Cardiac muscle cell (in vitro differentiated cells and primary cell): ENCODE measurements at places on chromosomes 12 and 14. TPM values are rescaled to one million over a fixed set of nuclear protein-coding genes. Genes with fewer than 3 reads are reported as not detected.

DNA sequence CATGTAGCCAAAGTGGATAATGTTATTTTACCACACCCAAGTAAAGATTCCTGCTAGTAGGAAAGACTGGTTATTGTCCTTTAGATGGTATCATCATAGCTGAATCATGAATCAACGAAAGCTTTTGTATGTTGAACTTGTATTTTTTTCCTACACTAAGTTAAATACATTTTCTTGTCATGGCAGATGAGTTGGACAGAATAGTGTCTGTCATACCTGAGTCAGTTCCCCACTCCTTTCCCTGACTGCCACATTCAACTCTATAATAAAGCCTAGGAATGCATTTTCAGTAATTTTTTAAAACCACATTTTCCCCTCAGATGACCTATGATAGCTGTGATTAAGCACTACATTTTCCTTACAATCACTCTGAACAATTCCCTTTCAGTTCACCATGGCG, 9.3 kb upstream of the PTHLH start:
- H3K36me3 ChIP-seq = no peaks in the 10 kb centered on the region
- H3K27ac ChIP-seq = no peak overlapping the region
- H3K4me1 ChIP-seq = no peaks in the 10 kb centered on the region

- no peaks in the 10 kb centered on the region for H3K36me3 ChIP-seq
- no peaks in the 10 kb centered on the region for H3K27me3 ChIP-seq
- H3K4me1 ChIP-seq = peaks cover 9% of the 10 kb centered on the region
- DNase-seq = no peak
Measured at GRCh38 chr12:32179011-32179395, 72.4 kb downstream of the BICD1 start.

- H3K36me3 ChIP-seq = no peaks in the 10 kb centered on the region
- peak; percentile 65 for DNase-seq
- H3K27ac ChIP-seq = no peak overlapping the region
- H3K27me3 ChIP-seq = peaks cover 9% of the 10 kb centered on the region
Measured at GRCh38 chr12:1662761-1663439, 28.0 kb upstream of the ADIPOR2 start.

- no peak overlapping the region for H3K4me3 ChIP-seq
- no peaks in the 10 kb centered on the region for H3K27me3 ChIP-seq
- no peak for DNase-seq
Measured at GRCh38 chr12:96376865-96377264, 23.4 kb downstream of the CDK17 start.

DNA sequence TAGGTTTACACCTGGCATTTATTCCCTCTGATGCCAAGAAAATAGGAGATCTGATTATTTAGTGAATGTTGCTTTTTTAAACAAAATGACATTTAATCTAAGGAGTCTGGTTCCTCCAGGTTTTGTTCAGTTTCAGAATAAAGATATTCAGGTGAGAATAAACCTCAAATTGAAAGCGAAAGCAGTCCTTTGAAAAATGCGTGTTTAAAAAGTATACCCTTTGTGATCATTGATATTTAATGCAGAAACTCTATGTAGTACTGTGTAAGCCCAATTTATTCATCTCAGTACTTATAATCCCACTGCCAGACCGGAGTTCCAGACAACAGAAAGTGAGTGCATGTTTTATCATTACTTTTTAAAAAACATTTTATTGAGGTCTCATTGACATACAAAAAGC, 210.2 kb downstream of the KCNC2 start:
- H3K4me1 ChIP-seq = no peaks in the 10 kb centered on the region
- H3K36me3 ChIP-seq = no peaks in the 10 kb centered on the region
- no peak for DNase-seq
- H3K27ac ChIP-seq = no peak overlapping the region
- H3K4me3 ChIP-seq = no peak overlapping the region
- no peaks in the 10 kb centered on the region for H3K27me3 ChIP-seq

GRCh38 chr12:11496157-11496851, 100.9 kb upstream of the PRB2 start:
- peaks cover 34% of the 10 kb centered on the region for H3K27me3 ChIP-seq
- no peak for DNase-seq
- no peak overlapping the region for H3K27ac ChIP-seq
- no peaks in the 10 kb centered on the region for H3K36me3 ChIP-seq
- H3K4me1 ChIP-seq = peaks cover 3% of the 10 kb centered on the region

- H3K36me3 ChIP-seq = peaks cover 7% of the 10 kb centered on the region
- no peak for DNase-seq
- H3K27me3 ChIP-seq = no peaks in the 10 kb centered on the region
- no peaks in the 10 kb centered on the region for H3K4me1 ChIP-seq
Measured at GRCh38 chr12:19304149-19304750, 135.0 kb upstream of the AEBP2 start.

DNA sequence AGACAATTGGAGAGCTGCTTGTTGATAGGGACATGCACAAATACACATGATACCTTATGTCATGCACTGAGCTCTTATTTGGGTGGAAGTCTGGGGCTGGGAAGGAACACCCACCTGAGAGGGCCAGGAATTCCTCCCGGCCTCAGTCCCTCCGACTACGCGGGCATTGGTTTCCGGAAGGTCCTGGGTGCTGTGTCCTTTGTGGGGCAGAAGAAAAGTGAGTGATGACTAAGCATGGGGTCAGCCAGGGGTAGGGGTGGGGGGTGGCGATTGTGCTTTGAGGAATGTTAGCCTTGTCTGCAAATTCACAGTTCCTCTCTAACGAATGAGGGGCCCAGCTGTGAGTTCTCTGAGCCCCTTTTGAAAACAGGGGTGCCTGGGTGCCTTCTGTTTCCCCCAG, 798 bp downstream of the CELA1 start:
- H3K27me3 ChIP-seq = no peaks in the 10 kb centered on the region
- H3K4me3 ChIP-seq = no peak overlapping the region
- no peaks in the 10 kb centered on the region for H3K36me3 ChIP-seq
- no peak for DNase-seq

- H3K4me1 ChIP-seq = no peaks in the 10 kb centered on the region
- no peak for DNase-seq
- no peaks in the 10 kb centered on the region for H3K36me3 ChIP-seq
- H3K4me3 ChIP-seq = no peak overlapping the region
Measured at GRCh38 chr12:127260531-127260930, 1006.4 kb upstream of the TMEM132C start.

GRCh38 chr14:36521598-36522345, 1.7 kb upstream of the NKX2-1 start:
- H3K36me3 ChIP-seq = no peaks in the 10 kb centered on the region
- DNase-seq = no peak
- no peak overlapping the region for H3K27ac ChIP-seq
- no peak overlapping the region for H3K4me3 ChIP-seq
- H3K27me3 ChIP-seq = peaks cover 100% of the 10 kb centered on the region
- H3K4me1 ChIP-seq = peaks cover 9% of the 10 kb centered on the region

- H3K4me3 ChIP-seq = no peak overlapping the region
- DNase-seq = no peak
- no peaks in the 10 kb centered on the region for H3K36me3 ChIP-seq
- H3K27me3 ChIP-seq = no peaks in the 10 kb centered on the region
Measured at GRCh38 chr14:102821252-102821651, 44.0 kb downstream of the TRAF3 start.

GRCh38 chr12:80107221-80107620, 7.9 kb downstream of the OTOGL start:
- H3K27ac ChIP-seq = no peak overlapping the region
- no peak for DNase-seq
- no peaks in the 10 kb centered on the region for H3K36me3 ChIP-seq
- H3K4me1 ChIP-seq = no peaks in the 10 kb centered on the region

- no peaks in the 10 kb centered on the region for H3K27me3 ChIP-seq
- H3K4me1 ChIP-seq = no peaks in the 10 kb centered on the region
- no peak overlapping the region for H3K27ac ChIP-seq
- no peak for DNase-seq
- no peaks in the 10 kb centered on the region for H3K36me3 ChIP-seq
Measured at GRCh38 chr12:22361785-22362184, 27.3 kb upstream of the ST8SIA1 start.

- no peaks in the 10 kb centered on the region for H3K36me3 ChIP-seq
- DNase-seq = no peak
- H3K27ac ChIP-seq = no peak overlapping the region
- no peaks in the 10 kb centered on the region for H3K4me1 ChIP-seq
- no peak overlapping the region for H3K4me3 ChIP-seq
Measured at GRCh38 chr14:91298576-91298975, 54.1 kb upstream of the GPR68 start.

DNA sequence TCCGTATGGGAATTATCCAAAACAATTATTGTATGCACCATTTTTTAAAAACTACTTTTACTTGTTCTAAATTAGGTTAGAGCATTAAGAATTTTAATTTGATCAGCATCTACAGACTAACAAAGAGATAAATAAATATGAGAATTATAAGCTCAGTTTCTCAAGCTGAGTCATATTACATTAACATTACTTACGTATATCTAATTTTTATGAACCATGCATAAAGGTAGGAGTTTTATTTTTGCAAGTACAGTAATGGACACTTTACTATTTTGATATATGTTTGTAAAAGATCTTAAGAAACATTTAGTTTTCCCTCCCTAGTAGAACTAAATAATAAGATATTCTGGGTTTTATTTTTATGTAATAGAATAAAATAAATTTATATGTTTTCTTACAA, 410.1 kb downstream of the TMEM117 start:
- H3K36me3 ChIP-seq = no peaks in the 10 kb centered on the region
- no peak overlapping the region for H3K4me3 ChIP-seq
- no peaks in the 10 kb centered on the region for H3K27me3 ChIP-seq
- DNase-seq = no peak
- H3K27ac ChIP-seq = no peak overlapping the region
- peaks cover 4% of the 10 kb centered on the region for H3K4me1 ChIP-seq

PPP1R12A gene
- 117 and 208 TPM in 2 replicates for total RNA-seq

ANO2 gene
- total RNA-seq = 0.21 and 0.63 TPM in 2 replicates

RASSF8 gene
- 30.6 and 56.4 TPM in 2 replicates for total RNA-seq

IL26 gene
- total RNA-seq = not detected in 2 replicates

FOXG1 gene
- 0.11 TPM in 1 of 2 replicates, not detected in the other for total RNA-seq

PCED1B gene
- 0.80 and 2.1 TPM in 2 replicates for total RNA-seq

SMIM10L1 gene
- 15.2 and 24.2 TPM in 2 replicates for total RNA-seq
